ENCODE measurements at places on chromosomes 3 and 15.
A peak's percentile ranks its signal among the peaks of the same experiment; 100 is the strongest.

DNA sequence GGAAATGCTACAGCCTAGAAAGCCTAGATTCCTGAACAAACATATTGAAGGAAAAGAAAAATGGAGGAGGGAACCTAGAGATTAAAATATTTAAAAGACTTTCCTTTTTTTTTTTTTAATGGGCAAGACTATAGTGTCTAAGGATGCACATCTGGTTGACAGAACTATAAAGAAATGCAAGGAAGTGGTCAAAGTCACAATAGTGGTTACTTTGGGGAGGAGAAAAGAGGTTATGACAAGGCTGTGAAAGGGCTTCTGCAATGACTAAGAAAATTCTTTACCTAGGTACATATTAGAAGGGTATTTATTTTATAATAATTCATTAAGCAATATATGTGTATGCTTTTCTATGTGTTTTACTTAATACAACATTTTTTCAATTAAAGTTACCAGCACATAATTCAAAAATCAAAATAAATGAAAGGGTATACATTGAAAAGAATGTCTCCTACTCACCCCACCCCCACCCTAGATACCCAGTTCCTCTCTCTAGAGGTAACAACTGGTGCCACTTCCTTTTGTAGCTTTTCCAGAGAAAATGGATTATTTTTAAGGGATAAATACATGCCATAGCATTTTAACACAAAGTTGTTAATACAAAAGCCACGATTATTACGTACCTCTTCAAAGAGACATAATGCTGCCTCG lies 70.1 kb downstream of the HERC1 start:
- no peak for DNase-seq

GRCh38 chr15:57138349-57138788 lies 219.9 kb downstream of the TCF12 start:
- DNase-seq: no peak

GRCh38 chr3:122030381-122031122 lies 8.5 kb upstream of the ILDR1 start:
- DNase-seq: no peak

GRCh38 chr3:97815149-97815917 lies 6.5 kb upstream of the CRYBG3 start:
- peak; percentile 4 for DNase-seq

DNA sequence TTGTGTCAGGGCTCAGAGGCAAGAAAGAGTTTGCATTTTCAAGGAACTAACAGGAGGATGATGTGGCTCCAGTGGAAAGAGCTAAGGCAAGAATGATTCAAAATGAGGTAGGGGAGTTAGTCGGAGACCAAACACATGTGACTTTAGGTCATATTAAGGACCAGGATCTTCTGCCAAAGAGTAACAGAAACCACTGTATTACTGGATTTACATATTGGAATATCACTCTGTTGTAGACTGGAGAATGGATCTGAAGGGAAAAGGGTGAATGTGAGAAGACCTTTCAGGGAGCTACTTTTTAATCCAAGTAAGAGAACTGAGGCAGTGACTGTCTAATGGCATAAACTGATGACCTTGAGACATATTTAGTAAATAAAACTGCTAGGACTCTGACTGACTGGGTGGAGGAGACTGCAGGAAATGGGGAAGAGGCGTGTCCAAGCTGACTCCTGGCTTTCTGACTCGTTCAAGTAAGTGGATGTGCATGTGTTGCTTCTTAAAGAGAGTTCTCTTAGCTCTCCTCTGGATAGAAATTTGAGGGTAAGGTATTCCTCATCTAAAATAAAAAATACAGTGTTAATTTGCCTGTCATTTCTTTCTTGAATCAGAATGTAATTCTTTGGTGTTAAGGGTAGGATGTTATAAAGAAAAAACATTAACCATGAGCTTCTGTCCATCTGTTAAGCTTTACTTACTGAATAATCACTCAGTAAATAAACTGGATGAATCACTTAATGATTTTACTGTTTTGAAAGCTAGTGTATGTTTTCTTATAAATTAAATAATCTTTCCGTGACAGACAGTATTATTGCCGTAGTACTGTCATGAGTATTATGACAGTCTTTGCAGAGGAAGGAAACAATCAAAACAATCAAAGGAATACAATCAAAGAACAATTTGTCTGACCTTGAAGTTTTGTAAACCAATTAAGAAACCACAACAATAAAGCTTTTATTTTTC lies 58.3 kb upstream of the CFAP20DC start:
- no peak for DNase-seq

GRCh38 chr3:80705290-80705689 lies 937.5 kb upstream of the ROBO1 start:
- DNase-seq: no peak

DNA sequence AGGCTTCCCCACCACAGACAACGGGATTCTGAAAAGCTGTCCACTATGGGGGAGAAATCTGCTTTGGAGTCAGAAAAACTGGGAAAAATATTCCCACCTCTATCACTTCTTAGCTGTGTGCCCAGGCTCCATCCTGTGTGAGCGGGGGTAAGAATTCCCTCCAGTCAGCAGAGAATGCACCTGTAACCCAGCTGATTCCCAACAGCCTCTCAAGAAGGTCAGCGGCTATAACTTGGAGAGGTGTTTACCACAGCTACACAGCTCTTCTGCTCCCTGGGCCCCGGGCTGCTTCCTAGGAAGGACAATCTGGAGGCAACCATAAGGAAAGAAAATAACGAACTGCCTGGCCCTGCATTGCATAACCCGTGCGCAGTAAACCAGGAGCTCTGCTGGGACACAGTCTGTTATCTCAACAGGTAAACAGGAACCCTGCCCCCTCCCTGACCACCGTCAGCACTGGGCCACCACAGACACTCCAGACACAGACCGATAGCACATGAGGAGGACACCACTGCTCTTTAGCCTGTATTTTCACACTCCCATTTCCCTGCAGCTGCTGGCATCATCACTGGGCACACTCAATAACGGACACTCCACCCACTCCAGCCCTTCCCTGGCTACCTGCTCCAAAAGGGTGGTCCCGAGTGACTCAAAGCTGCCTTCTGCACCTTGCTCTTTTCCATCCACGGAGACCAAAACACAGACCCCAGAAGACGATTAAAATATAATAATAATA lies 2.1 kb downstream of the RAB43 start:
- no peak for DNase-seq

DNA sequence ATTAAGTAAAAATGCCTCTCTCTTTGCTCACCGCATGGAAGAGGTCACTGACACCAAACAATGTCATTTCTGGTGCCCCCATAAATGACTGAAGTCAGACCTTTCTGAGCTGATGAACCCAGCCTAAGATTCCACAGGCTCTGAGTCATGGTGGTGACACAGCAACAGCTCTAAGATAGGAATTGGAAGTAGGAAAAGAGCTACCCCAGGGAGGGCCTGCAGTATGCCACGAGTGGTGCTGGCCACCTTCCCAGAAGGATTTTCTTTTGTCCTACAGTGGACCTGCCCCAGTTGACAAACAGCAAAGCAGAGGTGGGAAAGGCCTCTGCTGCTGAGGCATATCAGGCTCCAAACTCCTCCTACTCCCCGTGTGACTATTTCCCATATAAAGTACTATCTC lies 208.1 kb downstream of the MINAR1 start:
- no peak for DNase-seq

DNA sequence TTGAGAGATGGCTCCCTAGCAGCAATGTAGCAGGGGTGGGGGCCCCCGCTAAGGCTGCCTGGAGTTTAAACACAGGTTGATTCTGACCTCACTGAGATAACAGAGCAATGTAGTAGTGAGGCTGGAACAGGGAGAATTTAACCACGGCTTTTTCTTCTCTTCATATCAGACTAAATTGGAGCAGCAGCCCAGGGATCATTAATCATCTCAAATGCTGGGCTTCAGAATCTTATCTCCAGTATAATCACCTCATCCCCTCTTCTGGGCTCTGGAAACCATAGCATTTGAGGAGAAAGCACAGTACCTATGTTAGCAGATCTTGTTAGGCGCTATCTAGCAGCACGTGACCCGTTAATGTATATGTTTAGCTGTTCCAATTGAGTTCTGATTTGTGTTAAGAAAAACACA lies 25.4 kb upstream of the DET1 start:
- DNase-seq: no peak

GRCh38 chr15:51129535-51130188 lies 35.0 kb upstream of the TNFAIP8L3 start:
- no peak for DNase-seq

GRCh38 chr3:45020534-45020933 lies 5.6 kb upstream of the CLEC3B start:
- peak; percentile 11 for DNase-seq

DNA sequence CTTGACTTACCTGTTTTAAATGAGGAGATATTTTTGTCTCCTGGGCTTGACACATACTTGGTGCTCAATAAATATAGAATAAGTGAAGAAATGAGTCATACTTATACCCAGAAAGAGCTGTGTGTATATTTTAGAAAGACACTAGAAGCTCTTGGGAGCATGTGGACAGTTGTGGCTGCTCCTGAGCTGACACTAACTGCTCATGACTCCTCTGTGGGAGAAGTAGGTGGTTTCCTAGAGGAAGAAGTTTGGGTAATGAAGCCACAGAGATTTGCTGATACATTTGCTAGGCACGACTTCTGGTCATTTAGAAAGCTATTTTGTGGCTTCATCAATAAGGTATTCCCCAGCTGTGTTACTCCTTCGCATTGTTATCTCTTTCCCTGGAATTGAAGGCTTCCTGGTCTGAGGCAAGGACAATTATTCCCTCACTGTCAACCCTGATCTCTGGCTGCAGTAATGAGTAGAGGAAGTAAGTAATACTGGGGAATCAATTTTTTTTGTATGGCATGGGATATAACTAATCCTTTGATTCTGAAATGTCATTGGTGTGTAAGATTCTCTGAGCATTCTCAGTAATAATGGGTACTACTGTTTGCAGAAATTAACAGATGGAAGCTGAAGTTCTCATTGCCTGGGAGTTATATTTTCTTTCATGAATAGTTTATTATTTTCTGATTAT lies 79.6 kb upstream of the DCBLD2 start:
- no peak for DNase-seq

DNA sequence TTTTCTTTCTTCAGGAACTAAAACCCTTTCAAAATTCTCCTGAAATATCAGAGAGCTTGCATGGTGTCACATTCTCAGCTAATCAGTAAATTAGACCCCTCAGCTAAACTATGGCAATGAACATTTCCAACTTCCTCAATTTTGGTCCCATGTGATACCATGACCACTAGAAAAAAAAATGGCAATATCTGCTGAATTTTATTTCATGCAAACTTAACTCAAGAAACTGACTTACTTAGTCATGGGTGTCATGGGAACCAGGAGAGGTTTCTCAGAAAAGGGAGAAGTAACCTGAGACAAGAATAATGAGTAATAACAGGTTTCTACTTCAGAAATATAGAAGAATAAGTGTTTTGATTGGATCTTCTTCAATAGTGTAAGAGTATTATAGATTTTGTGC lies 784.6 kb upstream of the ALCAM start:
- DNase-seq: no peak

DNA sequence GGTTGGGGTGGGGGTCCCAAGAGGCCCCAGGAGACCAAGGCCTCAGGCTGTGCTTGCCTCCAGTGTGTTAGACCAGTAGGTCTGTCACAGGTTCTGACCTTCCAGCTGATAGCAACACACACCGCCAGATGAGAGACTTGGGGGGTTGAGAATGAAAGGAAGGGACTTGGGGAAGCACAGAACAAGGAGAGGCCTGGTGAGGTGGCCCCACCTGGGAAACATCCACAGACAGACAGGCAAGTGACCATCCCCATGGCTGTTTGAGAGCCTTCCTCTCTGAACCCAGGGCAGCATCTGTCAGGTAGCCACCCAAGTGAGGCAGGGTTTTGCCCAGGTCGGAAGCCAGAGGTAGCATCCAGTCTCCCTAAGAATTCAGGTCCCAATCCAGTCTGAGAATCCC lies 35.0 kb upstream of the VPS8 start:
- DNase-seq: no peak

DNA sequence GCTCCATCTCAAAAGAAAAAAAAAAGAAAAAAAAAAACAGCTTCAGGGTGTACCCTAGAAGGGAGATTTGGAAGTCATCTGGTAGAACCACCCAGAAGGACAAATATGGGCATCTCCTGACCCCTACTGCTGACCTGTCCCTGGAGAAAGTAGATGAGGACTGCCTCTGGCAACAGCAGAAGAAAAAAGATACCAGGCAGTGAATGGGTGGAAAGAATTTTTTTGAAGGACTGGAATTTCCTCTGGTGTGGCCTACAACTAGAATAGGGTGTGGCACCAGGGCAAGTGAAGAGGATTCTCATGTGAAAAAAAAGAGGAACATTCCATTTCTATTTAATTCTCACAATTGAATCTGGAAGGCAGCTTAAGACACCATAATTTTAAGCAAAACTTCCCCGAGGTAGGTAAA lies 3.1 kb downstream of the ANXA2 start:
- no peak for DNase-seq

DNA sequence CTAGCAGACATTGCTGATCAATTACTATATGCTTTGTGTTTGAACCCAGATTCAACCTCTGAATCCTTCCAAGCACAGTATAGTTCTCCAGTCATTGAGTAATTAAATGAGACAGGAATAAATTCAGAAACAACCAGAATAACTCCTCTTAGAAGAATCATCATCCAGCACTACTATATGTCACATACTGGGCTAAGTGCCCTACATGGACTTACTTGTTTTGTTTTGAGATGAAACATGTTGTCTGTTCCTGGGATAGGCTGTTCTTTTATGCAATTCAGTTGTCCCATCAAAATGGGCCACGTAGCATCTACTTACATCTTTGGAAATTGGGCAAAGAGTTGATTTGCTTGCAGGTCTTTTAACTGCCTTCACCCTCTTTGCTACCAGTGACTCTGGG lies 365.5 kb upstream of the SUCLG2 start:
- DNase-seq: no peak

GRCh38 chr15:63615935-63616334 lies 18.7 kb downstream of the FBXL22 start:
- no peak for DNase-seq

GRCh38 chr3:56633602-56634535 lies 49.2 kb downstream of the TASOR start:
- no peak for DNase-seq

DNA sequence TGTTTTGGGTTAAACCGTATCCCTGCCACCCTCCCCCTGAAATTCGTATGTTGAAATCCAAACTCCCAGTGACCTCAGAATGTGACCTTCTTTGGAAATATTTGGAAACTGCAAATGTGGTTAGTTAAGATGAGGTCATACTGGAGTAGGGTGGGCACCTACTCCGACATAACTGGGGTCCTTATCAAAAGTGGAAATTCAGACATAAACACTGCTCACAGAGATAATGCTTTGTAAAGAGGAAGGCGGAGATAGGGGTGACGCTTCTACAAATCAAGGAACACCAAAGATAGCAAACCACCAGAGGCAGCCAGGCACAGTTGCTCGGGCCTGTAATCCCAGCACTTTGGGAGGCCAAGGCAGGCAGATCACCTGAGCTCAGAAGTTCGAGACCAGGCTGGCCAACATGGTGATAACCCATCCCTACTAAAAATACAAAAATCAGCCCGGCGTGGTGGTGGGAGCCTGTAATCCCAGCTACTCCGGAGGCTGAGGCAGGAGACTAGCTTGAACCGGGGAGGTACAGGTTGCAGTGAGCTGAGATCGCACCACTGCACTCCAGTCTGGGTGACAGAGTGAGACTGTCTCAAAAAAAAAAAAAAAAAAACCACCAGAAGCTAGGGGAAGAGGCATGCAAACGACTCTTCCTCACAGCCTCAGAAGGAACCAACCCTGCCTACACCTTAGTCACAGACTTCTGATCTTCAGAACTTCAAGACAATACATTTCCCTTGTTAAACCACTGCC lies 51.1 kb upstream of the CHD2 start:
- peak; percentile 7 for DNase-seq
